Metanephros (tissue), 2 donors: ENCODE measurements at places on chromosomes 5 and 9. TPM values are rescaled to one million over a fixed set of nuclear protein-coding genes. Genes with fewer than 3 reads are reported as not detected.

IFNA2 gene
- total RNA-seq = not detected

ADAMTS16 gene
- total RNA-seq = 93.6 TPM

RANBP6 gene
- 29.3 TPM for total RNA-seq

SLC9A3 gene
- 44.5 TPM for total RNA-seq

SPINK4 gene
- not detected for total RNA-seq

RLN2 gene
- 1.3 TPM for total RNA-seq

IL4 gene
- total RNA-seq = not detected
